Dorsolateral prefrontal cortex (tissue), 122 donors: ENCODE measurements at places on chromosomes 3 and 15. TPM values are rescaled to one million over a fixed set of nuclear protein-coding genes. Genes with fewer than 3 reads are reported as not detected.

The SMCO1 gene
- not detected for total RNA-seq

The CIB2 gene
- total RNA-seq = 6.4 TPM

The ANO10 gene
- 32.5 TPM for total RNA-seq

The LRTM1 gene
- total RNA-seq = not detected

- no peak for DNase-seq
Measured at GRCh38 chr15:75153565-75154276, 48.0 kb upstream of the C15orf39 start.

DNA sequence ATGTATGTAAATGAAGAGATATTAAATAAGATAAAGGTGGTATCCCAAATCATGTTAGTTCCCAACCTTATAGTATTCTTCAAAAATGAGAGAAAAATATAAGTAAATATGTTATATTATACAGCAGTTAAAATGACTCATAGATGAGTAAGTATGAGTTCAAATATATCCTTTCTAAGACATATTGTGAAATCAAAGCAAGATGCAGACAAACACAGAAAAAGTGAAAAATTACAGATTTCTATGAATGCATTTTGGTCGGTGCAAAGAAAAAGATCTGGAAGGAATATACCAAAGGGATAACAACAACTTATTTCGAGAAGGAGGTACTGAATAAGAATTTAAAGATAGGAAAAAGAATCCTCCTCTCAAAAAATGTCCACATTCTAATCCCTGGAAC is 181.2 kb upstream of the TTC14 start:
- DNase-seq = no peak

DNA sequence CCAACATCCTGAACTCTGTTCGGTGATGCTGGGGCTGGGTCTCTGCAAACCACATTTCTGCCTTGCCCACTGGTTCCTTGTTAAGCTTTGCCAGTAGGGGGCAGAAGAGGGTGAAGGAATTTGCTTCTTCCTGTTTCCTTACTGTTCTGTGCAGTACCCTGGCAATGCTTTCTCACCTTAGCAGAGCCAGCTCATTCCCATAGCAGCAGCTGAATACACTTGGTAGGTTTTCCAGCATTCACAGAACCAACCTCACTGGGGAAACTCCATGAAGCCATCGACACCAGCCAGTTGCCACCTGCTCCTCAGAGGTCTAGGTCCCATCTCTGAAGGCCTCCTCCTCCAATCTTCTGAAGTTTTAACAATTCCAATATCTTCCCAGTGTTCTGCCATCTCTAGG is 308.4 kb downstream of the PDCD6IP start:
- DNase-seq = peak; percentile 42

GRCh38 chr15:72535911-72536310 is 61.8 kb downstream of the ARIH1 start:
- DNase-seq = no peak

DNA sequence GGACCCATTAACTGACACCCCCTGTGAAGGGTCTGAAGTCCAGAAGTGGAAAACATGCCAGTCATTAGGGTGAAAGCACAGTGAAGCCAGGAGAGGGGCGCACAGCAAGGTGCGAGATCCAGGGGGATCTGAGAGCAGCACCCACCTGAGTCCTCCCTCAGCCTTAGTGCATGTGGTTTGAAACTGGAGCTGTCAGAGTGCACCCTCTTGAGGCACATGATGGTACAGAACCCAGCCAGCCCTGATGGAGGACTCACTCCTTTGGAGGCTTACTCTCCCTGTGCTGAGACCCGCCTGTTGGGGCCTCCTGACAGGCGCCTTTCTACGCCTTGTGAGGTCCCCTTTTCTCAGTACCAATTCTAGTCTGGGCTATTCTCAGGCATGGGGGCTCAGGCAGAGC is 77.8 kb downstream of the IL20RB start:
- no peak for DNase-seq

DNA sequence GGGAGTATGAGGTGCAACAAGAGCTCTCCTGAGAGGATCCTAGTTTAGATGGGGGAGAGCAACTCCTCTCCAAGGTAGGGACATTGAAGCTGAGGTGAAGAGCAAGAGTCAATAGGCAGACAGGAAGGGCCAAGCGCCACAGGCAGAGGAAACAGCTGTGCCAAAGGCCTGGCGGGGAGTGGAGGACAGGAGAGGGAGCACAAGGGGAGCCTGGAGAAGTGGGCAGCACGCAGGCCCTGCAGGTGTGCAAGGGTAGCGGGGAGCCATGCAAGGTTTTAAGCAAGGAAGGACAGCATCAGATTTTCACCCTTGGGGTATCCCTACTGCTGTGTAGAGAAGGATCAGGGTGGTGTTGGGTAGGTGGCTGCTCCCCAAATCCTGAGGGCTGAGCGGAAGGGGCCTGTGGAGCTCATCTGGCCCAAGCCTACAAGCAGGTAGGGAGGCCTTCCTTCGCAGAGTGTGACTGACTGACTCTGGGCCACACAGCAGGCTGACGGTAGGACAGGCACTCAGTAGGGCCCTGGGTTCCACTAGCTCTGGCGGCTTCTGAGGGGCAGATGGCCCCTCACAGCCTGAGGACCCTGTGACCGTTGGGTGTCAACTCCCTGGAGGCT is 13.3 kb downstream of the CHST13 start:
- no peak for DNase-seq

DNA sequence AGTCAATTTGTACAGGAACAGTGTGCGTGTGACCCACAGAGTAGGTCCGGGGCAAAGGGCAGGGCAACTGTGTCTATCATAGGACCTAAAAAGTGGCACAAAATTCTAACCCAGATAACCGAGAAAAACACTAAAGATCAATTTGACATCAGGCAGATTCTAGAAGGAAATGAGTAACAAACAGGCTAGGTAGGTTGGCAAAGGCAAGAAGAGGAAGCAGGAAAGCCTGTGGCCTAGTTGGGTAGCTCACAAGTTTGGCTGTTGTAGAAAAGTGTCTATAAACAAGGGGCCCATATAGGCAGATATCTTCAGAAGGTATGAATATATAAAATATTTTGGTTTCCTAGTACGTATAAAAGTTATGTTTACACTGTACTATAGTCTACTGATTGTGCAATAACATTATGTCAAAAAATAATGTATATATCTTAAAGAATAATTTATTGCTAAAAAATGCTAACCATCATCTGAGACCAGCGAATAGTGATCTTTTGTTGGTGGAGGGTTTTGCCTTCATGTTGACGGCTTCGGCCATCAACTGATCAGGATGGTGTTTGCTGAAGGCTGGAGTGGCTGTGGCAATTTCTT is 13.3 kb upstream of the OR5K1 start:
- DNase-seq = no peak

- DNase-seq = no peak
Measured at GRCh38 chr3:11272906-11273574, 843 bp downstream of the ATG7 start.

- DNase-seq = no peak
Measured at GRCh38 chr15:90990446-90990845, 3.9 kb downstream of the PRC1 start.

- DNase-seq = no peak
Measured at GRCh38 chr3:12970684-12971083, 102.5 kb downstream of the IQSEC1 start.

GRCh38 chr3:68057637-68058320 is 403.4 kb upstream of the SUCLG2 start:
- no peak for DNase-seq

GRCh38 chr3:11835028-11835639 is 11.6 kb downstream of the TAMM41 start:
- no peak for DNase-seq
